ENCODE measurements at places on chromosomes 2 and 18.

DNA sequence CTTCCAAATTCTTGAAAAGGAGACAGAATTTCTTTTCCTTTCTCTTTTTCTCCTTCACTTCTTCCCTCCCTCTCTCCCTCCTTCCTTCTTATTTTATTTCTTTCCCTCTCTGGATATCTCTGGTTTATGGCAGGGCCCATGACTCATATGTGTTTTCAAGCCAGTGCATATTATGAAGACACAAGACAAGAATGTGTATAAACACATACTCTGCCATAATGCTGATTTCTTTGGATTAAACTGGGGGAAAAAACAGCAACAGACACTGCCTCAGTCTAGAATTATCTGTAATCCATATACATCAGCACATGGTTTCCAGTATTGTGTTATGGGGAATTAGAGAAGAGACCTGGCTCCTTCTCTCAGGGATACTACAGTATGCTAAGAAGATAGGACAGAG, 82.8 kb upstream of the CPO start:
- peak; percentile 17 for DNase-seq

DNA sequence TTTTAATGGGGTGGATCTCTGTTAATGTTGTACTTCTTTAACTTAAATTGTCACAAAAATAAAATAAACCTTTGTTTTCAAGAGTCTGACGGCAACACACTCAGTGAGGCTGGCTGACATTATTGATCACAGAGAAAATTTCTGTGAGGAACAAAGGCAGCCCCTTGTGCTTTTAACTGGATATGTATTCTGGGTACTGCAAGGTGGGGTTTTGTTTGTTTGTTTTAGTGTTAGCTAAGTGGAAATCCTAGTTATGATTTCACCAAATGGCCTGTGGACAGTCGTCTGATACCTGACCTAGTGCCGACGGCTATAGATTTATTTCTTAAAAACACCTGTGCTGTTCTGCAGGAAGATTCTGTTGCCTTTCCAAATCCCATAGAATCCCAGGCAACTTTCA, 1329.5 kb upstream of the ZEB2 start:
- DNase-seq, result no peak

- peak; percentile 67 for DNase-seq
Measured at GRCh38 chr18:26487437-26487836, 60.9 kb downstream of the KCTD1 start.

GRCh38 chr2:236659758-236660150, 90.1 kb downstream of the ACKR3 start:
- DNase-seq, result peak; percentile 60

- no peak for DNase-seq
Measured at GRCh38 chr18:4734903-4735302, 279.8 kb upstream of the DLGAP1 start.

DNA sequence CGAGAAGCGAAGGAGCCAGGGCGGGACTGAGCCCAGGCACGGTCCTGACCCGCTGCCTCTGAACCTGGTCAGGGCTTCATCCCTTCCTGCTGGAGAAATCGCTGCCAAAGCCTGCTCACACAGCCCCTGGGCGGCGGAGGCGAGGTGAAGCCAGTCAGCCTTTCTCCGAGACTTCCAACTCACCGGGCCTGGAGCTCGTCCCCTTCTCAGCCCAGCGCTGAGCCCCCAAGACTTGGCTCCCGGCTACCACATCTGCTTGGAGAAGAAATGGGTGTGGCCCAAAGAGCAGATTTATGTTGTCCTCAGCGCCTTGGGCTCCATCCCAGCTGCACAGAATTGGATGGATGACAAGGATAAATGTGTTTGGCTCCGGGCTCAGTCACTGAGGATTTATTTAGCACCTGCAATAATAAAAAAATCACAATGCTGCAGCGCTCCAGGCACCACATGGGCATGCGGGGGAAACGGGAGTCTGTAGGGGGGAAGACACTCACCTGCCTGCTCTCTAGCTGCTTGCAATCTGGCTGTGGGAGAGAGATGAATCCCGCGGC, 64.9 kb downstream of the ACTR2 start:
- no peak for DNase-seq

DNA sequence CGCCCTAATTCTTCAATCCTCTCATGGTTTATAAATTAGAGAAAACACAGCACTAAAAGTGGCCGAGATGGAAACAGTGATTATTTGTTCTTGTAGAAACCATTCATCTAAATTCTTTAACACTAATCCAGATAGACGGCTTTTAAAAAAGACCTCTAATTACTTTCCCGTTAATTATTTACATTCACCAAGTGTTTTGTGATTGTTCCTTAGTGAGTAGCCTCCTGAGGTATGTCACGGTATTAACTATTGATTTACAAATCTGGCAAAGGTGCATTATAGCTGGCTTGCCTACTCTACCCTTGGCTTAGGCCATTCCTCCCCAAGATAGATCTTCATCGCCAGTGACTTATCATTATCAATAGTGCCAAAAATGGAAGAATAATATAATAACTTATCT, 436.4 kb upstream of the ST6GAL2 start:
- DNase-seq, result no peak

DNA sequence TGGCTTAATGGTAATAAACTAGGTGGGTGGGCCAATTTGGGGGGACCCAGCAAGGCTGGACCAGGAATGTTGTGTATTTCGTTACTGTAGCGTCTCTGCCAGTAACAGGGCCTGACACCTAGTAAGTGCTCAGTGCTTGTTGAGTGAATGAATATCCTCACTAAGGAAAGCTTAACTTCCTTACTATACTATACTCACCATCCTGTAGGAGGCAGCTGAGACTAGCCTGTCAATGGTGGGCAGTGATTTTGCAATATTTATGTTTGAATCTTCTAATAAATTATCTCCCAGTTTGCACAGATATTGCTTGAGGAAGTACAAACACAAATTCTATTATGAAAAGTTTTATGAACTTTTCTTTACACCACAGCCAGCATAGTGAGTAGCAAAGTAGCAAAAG, 370.7 kb upstream of the SYT4 start:
- DNase-seq, result peak; percentile 39

- no peak for DNase-seq
Measured at GRCh38 chr2:9149726-9150567, 56.7 kb upstream of the ASAP2 start.

GRCh38 chr2:60880643-60881046, 729 bp upstream of the REL start:
- peak; percentile 43 for DNase-seq

DNA sequence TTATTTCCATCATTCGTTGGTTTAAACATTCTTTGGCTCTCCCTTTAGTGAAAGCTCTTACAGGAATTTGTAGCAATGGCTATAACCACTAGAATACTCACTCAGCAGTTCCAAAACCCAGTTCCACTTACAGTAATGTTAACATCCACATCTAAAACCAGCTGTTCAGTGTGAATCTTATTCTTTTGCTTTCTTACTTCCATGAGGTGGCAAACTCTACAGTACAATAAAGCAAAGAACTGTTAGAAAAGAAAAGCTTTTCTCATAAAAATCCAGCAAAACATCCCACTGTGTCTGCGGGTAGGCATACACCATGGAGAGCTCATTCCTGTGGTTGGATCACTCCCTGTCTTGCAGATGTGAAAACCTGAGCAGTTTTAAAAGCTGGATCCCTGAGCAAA, 147.1 kb downstream of the ARHGAP28 start:
- peak; percentile 49 for DNase-seq

GRCh38 chr2:235212501-235213158, 260.8 kb downstream of the SH3BP4 start:
- no peak for DNase-seq
